IMR-90 (cell line): ENCODE measurements at places on chromosomes 5 and 9. TPM values are rescaled to one million over a fixed set of nuclear protein-coding genes. Genes with fewer than 3 reads are reported as not detected.

Gene GPR150
- under 0.01 TPM in 2 replicates for total RNA-seq

GRCh38 chr5:112237456-112237855, 181.6 kb downstream of the EPB41L4A start:
- no peaks in the 10 kb centered on the region for H3K27me3 ChIP-seq
- no peaks in the 10 kb centered on the region for H3K4me1 ChIP-seq
- no peak overlapping the region for H3K27ac ChIP-seq
- no peak overlapping the region for H3K4me3 ChIP-seq
- no peak for DNase-seq
- H3K36me3 ChIP-seq: no peaks in the 10 kb centered on the region

DNA sequence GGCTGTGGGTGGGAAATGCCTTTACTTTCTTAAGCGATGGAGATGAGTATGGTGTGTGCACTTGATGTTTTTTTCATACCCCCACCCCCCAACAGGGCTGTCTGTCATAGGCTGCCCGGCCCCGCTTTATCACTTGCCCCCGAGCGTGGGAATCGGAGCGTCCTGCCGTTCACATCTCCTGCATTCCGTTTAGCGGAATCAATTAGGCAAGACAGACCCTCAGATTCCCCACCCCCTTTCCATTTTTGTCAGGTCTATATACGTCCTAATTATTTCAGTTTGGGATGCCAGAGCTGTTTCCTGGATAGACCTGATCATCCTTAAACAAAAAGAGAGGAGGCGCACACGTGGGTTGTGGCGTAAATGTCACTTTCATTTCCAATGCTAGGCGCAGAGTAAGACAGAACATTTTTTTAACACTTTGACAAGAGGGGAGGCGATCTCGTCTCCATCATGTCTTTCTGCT, 217.2 kb downstream of the MEF2C start:
- peaks cover 2% of the 10 kb centered on the region; the same call in 1 of the 2 replicates for H3K4me1 ChIP-seq
- no peak for DNase-seq
- 0 out of 2 replicates have a peak overlapping the region, but pooled peaks have one; percentile 11 for H3K4me3 ChIP-seq

- no peak overlapping the region for H3K4me3 ChIP-seq
- H3K4me1 ChIP-seq: no peaks in the 10 kb centered on the region
- H3K27ac ChIP-seq: no peak overlapping the region
- DNase-seq: no peak
- no peaks in the 10 kb centered on the region; the same call in 1 of the 2 replicates for H3K27me3 ChIP-seq
- H3K36me3 ChIP-seq: no peaks in the 10 kb centered on the region
These were observed 108.9 kb upstream of the PPP1R26 start for GRCh38 chr9:135370411-135371375.

- no peak overlapping the region for H3K4me3 ChIP-seq
- DNase-seq: no peak
- no peaks in the 10 kb centered on the region for H3K36me3 ChIP-seq
- peaks cover 2% of the 10 kb centered on the region; the same call in 1 of the 2 replicates for H3K4me1 ChIP-seq
- no peaks in the 10 kb centered on the region for H3K27me3 ChIP-seq
These were observed 816.8 kb downstream of the MTRR start for GRCh38 chr5:8685704-8686103.

DNA sequence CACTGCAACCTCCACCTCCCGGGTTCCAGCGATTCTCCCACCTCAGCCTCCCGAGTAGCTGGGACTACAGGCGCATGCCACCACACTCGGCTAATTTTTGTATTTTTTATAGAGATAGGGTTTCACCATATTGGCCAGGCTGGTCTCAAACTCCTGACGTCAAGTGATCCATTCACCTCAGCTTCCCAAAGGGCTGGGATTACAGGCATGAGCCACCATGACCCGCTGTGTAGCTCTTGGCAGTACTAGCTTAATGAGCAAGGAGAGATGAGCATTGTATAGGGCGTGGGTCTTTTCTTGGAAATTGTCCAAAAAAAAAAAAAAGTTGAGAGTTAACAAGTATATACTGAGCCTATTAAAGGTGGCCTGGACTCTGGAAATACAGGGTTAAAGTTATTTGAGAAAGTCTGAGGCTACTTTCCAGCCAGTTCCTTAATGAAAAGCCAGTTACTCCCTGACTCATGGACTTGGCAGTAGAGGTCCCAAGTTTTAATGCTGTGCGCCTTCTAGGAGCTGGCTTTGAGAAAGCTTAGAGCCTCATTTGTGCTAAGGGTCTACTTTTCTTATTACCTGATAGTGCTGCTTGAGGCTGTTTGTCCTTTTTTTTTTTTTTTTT, 4.2 kb upstream of the FGF18 start:
- no peak overlapping the region for H3K27ac ChIP-seq
- DNase-seq: peak; percentile 63
- no peaks in the 10 kb centered on the region for H3K27me3 ChIP-seq
- no peak overlapping the region for H3K4me3 ChIP-seq
- H3K36me3 ChIP-seq: peaks cover 24% of the 10 kb centered on the region

Gene FCN2
- total RNA-seq: not detected in 2 replicates

DNA sequence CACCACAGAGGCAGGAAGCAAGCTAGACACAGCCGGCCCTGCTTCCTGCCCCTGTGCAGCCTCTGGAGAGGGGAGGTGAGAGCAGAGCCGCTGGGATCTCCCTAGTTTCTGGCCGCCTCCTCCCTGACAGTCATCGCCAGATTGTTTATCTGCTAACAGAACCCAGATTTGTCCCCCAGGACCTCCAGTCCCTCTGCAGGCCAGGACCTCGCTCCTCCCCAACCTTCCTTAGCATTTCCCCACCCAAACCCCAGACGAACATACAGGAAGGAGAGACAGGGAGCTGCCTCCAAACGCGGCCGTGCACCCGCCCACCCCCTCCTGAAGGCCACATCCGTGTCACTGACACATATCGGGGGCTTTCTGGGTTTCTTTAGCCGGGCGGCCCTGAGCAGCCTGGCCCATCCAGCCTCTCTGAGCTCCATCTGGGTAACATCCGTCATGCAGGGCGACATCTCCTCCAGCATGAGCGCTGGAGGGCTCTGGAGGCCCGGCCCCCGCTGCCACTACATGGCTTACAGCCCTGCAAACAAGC, 47.5 kb downstream of the DBH start:
- H3K36me3 ChIP-seq: no peaks in the 10 kb centered on the region
- H3K27ac ChIP-seq: no peak overlapping the region
- H3K4me1 ChIP-seq: no peaks in the 10 kb centered on the region
- DNase-seq: peak; percentile 4
- H3K4me3 ChIP-seq: no peak overlapping the region

GRCh38 chr9:96646081-96646991, 8.8 kb downstream of the PRXL2C start:
- H3K27ac ChIP-seq: peak overlapping the region; percentile 54; the same call in 1 of the 2 replicates
- DNase-seq: peak; percentile 86
- H3K4me3 ChIP-seq: no peak overlapping the region
- peaks cover 8% of the 10 kb centered on the region; the same call in 1 of the 2 replicates for H3K36me3 ChIP-seq
- H3K27me3 ChIP-seq: no peaks in the 10 kb centered on the region

- H3K36me3 ChIP-seq: no peaks in the 10 kb centered on the region
- H3K27me3 ChIP-seq: no peaks in the 10 kb centered on the region
- DNase-seq: peak; percentile 1
- H3K4me3 ChIP-seq: no peak overlapping the region
These were observed 417.4 kb upstream of the RIOK2 start for GRCh38 chr5:97600486-97600885.

Gene FKBP15
- total RNA-seq: 25.5 and 25.6 TPM in 2 replicates
